ENCODE measurements at places on chromosomes 2 and 18.

- no peak for DNase-seq
These were observed 6.1 kb downstream of the ARHGEF4 start for GRCh38 chr2:130842770-130843169.

- no peak for DNase-seq
These were observed 45.4 kb downstream of the SOWAHC start for GRCh38 chr2:109659396-109660045.

DNA sequence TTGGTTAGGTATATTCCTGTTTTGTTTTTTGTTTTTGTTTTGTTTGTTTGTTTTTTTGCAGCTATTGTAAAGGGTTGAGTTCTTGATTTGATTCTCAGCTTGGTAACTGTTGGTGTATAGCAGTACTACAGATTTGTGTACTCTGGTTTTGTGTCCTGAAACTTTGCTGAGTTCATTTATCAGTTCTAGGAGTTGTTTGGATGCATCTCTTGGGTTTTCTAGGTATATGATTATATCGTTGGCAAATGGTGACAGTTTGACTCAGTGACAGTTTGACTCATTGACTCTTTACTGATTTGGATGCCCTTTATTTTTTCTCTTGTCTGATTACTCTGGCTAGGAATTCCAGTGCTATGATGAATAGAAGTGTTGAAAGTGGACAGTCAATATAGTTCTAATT is 53.7 kb downstream of the APLF start:
- no peak for DNase-seq

GRCh38 chr2:151534001-151534400 is 124.3 kb downstream of the RIF1 start:
- no peak for DNase-seq

DNA sequence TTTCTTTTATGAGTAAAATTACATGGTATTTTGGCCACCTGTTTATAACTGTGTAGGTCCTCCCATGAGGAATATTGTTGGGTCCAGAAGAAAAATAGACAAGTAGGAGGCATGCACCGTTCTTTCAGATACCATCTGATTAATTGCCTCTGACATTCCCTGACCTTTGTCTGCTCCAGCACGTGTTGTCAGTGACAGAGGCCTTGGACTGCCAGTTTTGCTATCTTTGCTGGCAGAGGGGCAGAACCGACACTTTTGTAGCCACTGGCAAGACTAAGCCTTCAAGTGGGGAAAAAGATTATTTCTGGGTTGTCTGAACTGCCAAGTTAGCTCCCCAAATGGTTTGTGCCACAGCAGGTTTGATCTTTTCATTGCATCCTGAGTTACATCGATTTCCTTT is 276.9 kb downstream of the CAMKMT start:
- no peak for DNase-seq

- no peak for DNase-seq
These were observed 1.2 kb downstream of the PTPN4 start for GRCh38 chr2:119760956-119761275.

GRCh38 chr2:101781326-101781725 is 83.8 kb downstream of the MAP4K4 start:
- no peak for DNase-seq

GRCh38 chr2:7019191-7019590 is 102.0 kb downstream of the RNF144A start:
- no peak for DNase-seq

DNA sequence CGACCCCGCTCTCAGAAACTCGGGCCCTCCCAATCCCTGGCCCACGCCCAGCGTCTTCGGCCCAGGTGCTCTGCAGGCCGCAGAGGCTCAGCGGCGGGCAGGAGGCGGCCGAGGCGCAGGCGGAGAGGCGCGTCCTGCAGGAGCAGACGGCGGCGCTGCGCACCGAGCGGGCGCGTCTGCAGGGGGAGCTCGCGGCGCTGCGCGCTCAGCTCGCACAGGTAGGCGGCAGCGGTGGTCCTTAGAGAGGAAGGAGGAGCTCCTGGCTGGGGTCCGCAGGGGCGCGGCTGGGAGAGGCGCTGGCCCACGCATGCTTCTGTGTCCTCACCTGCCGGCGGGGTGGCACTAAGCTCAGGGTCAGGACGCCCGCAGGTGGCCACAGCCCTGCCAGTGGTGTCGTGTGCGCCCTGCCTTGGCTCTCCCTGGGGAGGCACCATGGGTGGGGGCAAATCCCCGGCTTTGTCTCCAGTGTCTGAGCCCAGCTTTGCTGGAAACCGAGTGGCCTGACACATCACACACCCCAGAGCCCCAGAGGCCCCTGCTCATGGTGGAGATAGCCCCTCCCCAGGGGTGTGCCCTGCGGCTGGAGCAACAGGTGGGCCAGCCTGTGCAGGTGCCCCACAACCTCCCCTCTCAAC is 14.9 kb upstream of the SNED1 start:
- DNase-seq = no peak

GRCh38 chr2:119788752-119789151 is 29.0 kb downstream of the PTPN4 start:
- no peak for DNase-seq

- no peak for DNase-seq
These were observed 12.6 kb downstream of the LGALSL start for GRCh38 chr2:64466478-64467085.

GRCh38 chr2:2527148-2527547 is 196.1 kb upstream of the MYT1L start:
- no peak for DNase-seq

DNA sequence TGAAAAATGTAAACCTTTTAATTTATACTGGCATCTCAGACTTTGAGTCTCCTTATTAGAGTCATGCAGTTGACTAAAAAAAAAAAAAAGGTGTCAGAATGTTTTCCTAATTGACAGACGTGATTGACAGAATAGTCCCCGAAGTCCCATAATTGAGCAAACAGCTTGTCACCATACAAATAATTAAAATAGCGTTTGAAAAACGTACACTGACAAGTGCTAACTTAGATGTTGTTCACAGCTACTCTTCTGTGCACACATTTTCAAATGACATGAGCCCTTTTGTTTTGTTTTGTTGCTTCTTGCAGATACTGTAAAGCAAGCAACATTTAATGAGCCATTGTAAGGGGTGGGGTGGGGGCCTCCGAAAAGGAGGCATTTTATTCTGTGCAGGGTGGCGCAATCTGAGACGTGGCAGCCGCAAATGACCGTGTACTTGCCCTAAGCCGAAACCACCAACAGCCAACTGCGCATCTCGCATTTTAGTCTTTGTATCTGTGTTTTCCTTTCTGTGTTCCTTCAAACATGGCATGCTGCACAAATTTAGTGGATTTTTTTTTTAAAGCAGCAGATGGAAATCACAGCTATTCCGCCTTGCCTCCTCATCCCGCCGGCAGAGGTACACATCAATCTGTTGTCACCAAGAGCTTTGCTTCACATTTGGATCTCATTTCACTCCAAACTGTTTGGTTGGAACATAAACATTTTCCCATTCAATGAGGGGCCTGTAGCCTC is 52.4 kb downstream of the LPIN1 start:
- no peak for DNase-seq

DNA sequence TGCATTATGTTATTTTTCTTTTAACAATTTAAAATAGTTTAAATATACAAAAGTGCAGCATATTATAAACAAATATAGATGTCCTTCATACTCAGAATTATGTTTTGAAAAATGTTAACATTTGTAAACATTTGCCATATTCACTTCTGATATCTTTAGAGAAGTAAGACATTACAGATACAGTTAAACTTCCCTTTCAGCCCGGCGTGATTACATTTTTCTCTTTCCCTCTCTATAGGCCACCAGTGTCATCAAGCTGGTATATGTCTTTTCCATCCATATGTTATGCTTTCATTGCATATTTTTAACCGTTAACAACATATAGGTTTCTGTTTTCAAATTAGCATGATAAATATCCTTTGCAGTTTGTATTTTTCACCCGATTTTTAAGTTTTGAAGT is 27.1 kb downstream of the TTC39C start:
- DNase-seq = no peak

DNA sequence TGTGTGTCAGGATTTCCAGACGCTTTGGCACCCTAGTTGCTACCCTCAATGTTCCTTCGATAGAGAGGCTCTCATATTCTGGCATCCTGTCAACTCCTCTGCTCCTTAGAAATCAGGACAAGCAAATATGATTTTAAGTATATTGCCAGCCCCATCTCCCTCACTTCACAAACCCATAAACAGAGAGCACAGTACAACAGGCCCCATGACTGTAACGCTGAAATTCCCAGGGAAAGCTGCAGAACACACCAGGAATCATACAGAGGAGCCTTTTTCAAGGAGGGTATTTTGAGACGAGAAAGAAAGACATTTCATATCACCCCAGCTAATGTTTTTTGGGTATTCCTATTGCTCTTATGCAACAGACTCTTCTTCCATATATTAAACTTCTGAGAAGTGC is 162.9 kb downstream of the NAPG start:
- DNase-seq = no peak

DNA sequence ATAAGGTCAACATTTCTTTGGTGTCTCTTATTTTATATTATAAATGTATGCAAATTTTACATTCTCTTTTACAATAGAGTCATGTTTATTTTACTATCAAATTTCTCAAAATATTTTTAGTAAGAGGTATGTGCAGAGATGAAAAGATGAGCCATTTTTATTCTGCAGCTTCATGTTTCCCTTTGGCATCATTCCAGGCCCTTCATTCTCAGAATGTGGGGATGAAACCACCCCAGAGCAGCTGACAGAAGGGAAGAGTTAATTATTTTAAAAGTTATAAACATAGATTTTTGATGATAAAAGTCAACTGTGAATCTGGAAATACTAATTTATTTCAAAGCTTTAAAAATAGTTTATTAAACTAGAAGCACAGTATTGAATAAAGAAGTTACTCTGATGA is 12.8 kb upstream of the FSHR start:
- no peak for DNase-seq

DNA sequence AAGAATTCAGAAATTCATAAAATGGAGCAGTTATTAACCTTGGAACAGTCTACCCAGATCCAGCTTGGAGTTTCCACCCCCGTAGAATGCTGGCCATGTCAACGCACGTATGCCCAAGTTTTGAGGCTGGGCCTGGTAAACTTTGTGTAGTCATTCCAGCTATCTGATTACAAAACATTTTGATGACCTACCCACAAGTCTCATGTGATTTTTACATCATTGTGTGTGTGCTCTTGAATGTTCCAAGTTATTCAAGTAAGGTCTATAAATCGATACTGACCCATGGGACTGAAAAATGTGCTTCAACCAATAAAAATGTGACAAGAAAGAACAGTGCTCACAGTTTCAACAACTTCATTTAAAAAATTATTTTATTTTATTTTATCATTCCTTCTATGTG is 32.5 kb upstream of the ICOS start:
- no peak for DNase-seq

DNA sequence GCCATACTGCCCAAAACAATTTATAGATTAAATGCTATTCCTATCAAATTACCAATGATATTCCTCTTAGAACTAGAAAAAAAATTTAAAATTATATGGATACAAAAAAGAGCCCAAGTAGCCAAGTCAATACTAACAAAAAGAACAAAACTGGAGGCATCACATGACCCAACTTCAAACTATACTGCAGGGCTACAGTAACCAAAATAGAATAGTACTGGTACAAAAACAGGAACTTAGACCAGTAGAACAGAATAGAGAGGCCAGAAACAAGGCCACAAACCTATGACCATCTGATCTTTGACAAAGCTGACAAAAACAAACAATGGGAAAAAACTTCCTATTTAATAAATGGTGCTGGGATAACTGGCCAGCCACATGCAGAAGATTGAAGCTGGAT is 86.1 kb upstream of the KYNU start:
- no peak for DNase-seq

DNA sequence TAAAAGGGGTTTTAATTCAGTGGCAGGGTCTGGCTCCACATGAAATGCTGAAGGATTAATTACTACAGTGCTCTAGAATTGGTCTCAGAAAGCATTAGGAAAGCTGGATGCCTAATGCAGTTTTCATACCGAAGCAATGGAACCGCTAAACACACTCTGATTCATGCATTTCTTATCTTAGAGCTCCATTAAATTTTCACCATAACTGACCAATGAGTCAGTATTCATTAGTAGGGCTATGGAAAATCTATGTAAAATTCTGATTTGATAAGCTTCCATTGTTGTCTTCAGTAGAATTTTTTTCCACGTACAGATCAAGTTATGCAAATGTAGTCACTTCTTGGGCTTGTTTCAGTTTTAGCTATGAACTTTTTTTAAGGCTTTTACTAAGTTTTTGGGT is 359.9 kb downstream of the ARHGAP15 start:
- no peak for DNase-seq
